ENCODE measurements at places on chromosomes 4 and X.

DNA sequence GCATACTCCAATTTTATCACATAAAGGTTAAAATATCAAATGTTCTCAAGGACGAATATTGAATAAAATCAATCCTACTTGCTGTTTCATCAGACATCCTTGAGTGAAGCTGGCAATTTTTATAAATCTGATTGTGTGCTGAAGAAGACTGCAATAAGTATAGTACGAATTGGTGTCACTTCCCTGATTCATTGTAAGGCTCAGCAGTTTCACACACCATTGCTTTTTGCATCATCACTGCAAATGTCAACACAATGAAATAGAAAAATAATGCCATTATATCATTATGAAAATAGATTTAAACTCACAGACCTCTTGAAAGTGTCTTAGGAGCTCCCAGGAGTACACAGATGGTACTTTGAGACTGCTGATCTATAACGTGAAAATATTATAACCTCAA lies 172.5 kb downstream of the ANKRD50 start:
- no peak for DNase-seq

DNA sequence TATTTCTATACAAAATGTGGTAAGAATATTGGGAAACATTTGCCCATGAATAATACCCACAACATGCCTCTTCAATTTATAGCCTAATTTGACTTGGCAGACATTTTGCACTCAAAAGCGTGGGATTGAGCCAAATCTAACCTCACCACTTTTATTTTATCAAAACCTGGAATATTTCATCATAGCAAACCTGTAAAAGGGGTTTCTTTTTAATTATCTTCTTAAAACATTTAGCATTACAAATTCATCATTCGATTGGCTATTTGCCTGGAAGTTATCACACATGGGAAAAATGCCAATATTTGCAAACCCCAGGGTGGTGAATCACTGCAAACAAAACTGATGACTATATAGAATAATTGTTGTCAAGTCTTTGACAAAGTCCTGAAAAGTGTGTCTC lies 56.2 kb downstream of the VCX3B start:
- no peak for DNase-seq

GRCh38 chr4:95729596-95729995 lies 110.3 kb upstream of the PDHA2 start:
- DNase-seq, result peak; percentile 6

DNA sequence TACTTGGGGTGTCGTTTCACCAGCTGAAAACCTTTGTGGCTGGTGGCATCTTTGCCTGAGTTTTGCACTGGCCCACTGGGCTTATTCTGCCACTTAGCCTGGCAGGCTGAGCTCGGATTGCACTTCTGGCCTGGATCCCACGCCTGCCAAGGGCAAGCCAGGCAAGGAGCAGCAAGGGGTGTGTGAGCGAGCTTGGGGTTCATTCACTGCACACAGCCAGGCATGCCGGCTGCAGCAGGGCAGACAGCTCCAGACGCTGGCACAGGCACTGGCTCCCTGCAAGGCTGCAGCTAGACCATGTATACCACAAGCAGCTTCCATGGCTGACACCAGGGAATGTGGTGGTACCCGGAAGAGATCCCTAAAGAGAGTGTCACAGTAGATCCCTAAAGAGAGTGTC lies 476.3 kb downstream of the EPHA5 start:
- no peak for DNase-seq

GRCh38 chr4:16029262-16029661 lies 54.6 kb downstream of the PROM1 start:
- DNase-seq, result no peak

DNA sequence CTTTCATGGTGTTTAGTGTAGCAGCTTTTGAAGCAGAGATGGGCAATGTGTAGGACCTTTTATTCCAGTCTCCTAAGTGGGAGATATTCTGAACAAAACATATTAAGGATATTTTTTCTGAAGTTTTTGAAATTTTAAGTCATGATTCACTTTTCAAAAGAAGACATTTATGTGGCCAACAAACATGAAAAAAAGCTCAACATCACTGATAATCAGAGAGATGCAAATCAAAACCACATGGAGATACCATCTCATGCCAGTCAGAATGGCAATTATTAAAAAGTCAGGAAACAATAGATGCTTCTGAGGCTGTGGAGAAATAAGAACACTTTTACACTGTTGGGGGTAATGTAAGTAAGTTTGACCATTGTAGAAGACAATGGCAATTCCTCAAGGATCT lies 76.0 kb downstream of the FAT4 start:
- no peak for DNase-seq

DNA sequence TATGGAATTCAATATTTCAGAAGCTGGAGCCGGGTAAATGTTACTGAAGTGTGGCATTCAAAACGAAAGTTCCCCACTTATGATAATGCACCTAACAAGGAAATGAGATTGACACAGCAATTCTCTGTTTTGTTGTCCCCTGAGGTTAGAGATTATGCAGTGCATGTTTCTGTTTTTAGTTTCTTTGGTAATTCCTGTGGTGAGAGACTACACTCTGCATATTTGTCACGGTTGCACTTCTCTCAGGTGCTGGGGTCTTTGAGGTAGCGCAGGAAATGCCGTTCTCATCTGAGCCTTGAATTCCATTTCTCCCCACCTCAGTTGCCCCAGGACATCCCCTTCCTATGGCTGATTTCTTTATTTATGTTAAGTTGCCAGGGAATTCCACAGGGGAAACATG lies 15.3 kb upstream of the BEND4 start:
- no peak for DNase-seq

- DNase-seq, result no peak
Measured at GRCh38 chr4:68874507-68874906, 58.7 kb downstream of the UGT2B10 start.

DNA sequence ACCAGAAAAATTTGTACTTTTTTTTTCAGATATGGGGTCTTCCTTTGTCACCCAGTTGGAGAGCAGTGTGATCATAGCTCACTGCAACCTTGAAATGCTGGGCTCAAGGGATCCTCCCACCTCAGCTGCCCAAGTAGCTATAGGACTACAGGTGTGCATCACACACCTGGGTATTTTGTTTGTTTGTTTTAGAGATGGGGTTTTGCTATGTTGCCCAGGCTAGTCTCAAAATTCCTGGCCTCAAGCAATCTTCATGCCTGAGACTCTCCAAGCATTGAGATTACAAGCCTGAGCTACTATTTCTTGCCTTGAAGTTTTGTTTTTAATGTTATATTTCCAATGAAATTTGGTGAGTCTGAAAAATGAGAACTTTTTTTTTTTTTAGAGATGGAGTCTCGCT lies 847.8 kb downstream of the TRIML1 start:
- DNase-seq, result no peak

DNA sequence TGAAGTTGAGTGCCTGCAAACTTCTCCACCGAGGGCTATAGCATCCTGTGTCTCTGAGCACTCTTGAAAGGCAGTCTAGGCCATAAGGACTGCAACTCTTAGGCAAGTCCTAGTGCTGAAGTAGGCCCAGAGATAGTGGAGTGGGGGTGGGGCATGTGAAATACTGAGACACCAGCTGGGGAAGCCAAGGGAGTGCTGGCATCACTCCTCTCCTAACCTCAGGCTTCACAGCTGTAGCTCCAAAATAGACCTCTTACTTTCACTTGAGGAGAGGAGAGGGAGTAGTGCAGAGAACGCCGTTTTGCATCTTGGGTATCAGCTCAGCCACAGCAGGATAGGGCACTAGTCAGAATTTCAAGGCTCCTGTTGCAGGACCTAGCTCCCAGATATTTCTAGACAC lies 56.2 kb upstream of the CYSLTR1 start:
- DNase-seq, result no peak

DNA sequence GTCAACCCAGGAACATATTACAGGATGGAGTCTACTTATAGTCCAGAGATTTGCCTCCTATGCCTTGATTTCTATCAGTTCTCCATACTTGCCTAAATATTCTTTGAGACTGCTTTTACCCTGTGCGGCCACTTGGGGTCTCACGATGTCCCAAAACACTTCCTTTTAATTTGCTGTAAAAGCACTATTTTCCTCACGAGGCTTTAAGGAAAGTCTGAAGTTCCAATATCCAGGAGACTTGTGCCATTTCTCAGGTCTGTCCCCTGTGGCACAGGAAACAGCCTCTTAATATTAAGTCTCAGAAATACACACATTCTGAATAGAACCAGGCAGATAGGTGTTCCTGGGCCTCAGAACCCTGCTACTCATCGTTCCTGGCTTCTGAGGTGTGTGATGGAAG lies 142.9 kb downstream of the TMEM164 start:
- no peak for DNase-seq

DNA sequence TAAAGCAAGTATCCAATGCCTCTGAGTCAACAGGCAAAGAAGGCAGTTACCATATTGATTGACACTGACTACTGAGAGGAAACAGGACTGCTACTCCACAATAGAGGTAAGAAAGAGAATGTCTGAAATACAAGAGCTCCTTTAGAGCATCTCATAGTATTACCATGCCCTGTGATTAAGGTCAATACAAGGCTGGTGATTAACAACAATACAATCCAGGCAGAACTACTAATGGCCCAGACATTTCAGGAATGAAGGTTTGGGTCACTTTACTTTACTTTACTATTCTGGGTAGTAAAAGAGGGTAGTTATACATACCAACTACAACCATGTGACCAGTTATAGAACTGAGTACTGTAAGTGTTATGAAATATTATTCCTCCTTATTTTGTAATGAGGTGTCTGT lies 44.5 kb downstream of the BRWD3 start:
- DNase-seq, result no peak

DNA sequence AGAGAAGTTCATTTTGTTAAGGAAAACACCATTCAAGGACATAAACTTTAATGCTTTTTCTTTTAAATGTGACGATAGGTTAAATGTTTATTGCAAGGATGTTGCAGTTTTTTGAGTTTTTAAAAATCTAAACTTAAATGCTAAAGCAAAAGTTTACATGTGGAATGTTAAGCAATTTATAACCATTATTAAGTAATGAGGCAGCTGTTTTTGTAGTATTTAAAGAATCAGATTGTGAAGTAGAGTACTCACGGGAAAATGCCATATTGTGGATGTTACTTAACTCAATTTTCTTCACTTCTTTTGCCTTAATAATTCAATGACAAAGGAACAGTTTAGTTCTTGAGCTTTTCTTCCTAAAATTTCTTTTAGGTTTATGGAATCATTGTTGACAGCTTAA lies 43.5 kb downstream of the UBE2K start:
- DNase-seq, result no peak

DNA sequence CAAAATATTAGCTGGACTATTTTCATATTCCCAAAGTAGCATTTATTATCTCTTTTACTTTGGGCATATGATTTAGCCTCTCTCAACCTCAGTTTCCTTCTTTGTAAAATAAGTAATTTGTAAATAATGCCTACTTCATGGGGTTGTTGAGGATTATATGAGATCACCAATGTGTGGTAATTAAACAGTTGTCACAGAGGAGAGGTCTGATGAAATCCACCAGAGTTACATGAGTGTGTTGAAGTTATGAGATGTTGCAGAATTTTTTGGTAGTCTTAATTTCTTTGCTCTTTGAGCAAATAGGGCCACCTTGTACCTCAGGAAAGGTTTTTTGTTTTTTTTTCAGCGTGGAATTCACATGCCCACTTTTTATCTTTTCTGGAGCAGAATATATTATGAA lies 1.4 kb downstream of the COX7B start:
- DNase-seq, result no peak

DNA sequence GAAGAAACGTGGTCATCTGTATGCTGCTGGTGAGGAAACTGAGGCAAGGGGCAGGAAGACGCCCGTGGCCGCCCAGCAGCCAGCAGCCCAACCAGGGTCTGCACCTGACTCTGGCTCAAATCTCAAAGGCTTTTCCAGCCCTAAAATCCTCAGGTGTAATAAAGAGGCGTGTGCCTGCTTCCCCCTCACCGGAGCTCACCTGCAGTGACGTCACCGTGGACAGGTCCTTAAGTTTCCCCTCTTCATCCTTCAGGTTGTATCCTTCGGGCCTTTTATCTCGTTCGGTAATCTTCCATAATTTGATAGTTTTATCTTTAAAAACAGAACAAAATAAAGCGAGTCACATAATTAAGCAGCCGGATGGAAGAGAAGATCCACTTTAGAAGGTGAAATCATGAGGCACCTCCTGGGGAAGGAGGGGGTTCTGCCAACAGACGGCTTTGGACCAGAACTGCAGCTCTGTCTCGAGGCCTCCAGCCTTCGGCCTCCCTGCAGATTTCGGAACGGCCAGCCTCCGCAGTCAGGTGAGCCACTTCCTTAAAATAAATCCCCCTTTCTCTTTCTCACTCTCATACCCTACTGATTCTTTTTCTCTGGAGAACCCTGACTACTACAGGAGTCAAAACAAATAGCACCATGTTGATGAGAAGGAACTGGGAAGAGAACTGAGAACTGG lies 96.7 kb downstream of the PPP2R2C start:
- DNase-seq, result no peak

DNA sequence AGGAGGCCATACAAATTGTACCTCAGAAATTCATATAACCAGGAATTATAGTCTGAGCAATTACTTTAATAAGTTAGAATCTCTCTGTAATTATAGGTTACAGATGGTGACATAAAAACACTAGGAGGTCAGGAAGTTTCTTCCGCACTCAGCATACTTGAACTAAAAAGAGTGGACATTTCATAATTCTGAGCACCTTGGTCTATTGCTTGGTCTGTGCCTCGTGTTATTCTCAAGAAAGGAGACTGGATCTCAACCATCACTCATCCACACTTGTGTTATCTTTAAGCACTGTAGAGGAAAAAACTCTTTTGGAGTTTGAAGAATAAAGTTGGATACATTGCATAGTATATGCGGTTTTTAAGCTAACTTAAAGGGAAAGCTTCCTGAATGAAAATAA lies 91.1 kb downstream of the SYNPO2 start:
- DNase-seq, result no peak

GRCh38 chrX:111504941-111505340 lies 6.5 kb upstream of the SERTM2 start:
- no peak for DNase-seq

- DNase-seq, result no peak
Measured at GRCh38 chr4:24210332-24210902, 320.6 kb upstream of the PPARGC1A start.
